ENCODE measurements at places on chromosomes 1 and 21. TPM values are rescaled to one million over a fixed set of nuclear protein-coding genes. Genes with fewer than 3 reads are reported as not detected.

DNA sequence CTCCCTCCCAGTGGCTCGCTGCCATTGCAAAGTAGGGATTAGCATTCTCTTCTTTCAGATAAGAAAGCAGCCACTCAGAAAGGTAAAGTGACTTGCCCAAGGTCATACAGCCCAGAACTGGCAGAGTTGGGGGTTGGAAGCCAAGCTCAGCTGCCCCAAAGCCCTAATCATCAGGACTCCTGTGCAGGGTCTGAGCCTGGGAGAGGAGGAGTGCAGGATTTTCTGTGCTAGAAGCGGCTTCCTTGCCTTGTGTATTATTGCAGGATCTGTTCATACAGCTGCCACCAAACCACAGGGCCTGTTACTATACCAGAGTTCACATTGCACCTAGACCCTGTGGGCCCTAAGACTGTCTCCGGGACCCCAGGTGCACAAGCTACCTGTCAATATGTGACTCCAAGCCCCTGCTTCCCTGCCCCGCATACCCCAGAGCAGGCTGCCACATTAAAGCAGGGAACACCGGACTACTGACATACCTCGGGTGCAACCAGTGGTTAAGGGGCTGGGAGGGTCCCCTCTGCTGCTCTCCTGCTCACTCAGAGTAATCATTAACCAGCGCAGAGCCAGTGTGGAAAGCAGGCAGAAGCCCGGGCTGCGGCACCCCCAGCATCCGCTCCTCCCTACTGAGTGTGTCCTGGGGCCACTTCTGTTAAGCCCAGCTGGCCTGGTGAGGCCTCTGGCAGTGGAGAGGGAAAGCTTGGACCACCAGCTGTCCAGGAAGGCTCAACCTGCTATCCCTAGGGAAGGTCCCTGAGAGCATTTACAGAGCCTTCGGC lies 15.8 kb downstream of the HSPG2 start:
- no peaks in the 10 kb centered on the region for H3K27me3 ChIP-seq
- no peaks in the 10 kb centered on the region for H3K4me1 ChIP-seq
- H3K4me3 ChIP-seq: no peak overlapping the region
- no peak for DNase-seq

Gene PDC
- total RNA-seq: not detected

GRCh38 chr21:29582855-29583254 lies 284.1 kb downstream of the BACH1 start:
- H3K36me3 ChIP-seq: no peaks in the 10 kb centered on the region
- no peaks in the 10 kb centered on the region for H3K27me3 ChIP-seq
- DNase-seq: no peak
- no peak overlapping the region for H3K27ac ChIP-seq
- no peaks in the 10 kb centered on the region for H3K4me1 ChIP-seq

GRCh38 chr1:234234199-234234598 lies 139.1 kb upstream of the COA6 start:
- H3K27ac ChIP-seq: no peak overlapping the region
- H3K4me1 ChIP-seq: peaks cover 15% of the 10 kb centered on the region

DNA sequence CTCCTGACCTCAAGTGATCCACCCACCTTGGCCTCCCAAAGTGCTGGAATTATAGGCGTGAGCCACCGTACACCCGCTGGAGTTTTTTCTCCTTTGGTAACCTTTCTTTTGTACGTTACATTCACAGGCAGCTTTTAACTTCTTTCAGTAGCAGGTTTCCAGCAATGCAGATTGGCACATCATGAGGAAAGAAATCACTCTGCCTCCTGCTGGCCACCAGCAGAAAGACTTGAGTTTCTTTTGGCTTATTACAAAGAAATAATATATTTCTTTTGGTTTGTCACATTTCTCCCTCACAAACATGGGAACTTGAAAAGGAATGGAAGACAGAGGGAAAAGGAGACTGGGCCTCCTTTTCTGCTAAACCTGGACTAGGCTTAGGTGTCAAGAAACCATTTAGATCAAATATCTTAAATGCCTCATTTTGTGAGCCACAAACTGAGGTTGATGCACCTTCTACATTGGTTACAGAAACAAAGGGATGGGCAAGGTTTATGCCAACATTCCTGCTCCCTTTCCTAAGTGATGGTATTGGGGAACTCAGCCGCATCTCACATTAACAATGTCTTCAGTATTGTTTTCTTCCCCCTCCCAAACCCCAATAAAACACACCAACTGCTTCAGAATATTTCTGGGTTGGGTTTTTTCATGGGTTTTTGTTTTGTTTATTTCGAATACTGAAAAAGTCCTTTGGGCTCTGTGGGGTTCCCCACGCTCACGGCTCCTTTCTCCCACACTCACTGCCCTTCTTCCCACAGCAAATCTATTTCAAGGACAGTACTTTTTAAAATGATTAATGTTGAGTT lies 7.7 kb downstream of the ENSA start:
- peak overlapping the region; percentile 75 for H3K4me3 ChIP-seq
- H3K4me1 ChIP-seq: peaks cover 77% of the 10 kb centered on the region
- peaks cover 44% of the 10 kb centered on the region for H3K36me3 ChIP-seq
- peak overlapping the region; percentile 95 for H3K27ac ChIP-seq
- H3K27me3 ChIP-seq: no peaks in the 10 kb centered on the region

GRCh38 chr1:115726161-115726560 lies 42.4 kb downstream of the CASQ2 start:
- H3K4me3 ChIP-seq: no peak overlapping the region
- no peaks in the 10 kb centered on the region for H3K27me3 ChIP-seq
- no peak overlapping the region for H3K27ac ChIP-seq
- H3K4me1 ChIP-seq: no peaks in the 10 kb centered on the region
- no peak for DNase-seq

DNA sequence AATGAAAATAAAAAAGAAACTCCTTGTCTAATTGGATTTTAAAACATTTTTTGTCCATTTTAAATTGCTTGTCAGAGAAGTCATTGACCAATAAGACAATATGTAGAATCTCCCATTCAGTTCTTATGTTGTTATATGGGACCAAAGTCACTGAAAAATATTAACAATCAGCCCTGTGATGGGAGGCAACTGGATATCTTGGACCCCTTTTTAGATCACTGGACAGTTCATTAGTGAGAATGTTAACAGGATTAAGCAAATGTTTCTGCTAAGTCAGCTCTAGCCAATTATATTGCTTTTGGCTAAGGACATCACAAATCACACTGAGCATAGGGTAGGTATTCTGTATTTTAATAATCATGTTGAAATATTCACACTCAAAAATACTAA lies 609.1 kb upstream of the USP24 start:
- H3K4me3 ChIP-seq: no peak overlapping the region
- H3K36me3 ChIP-seq: no peaks in the 10 kb centered on the region

Gene CGN
- total RNA-seq: 1.9 TPM

Gene TSPAN2
- total RNA-seq: 2.1 TPM

- no peak overlapping the region for H3K27ac ChIP-seq
- H3K4me1 ChIP-seq: no peaks in the 10 kb centered on the region
- H3K4me3 ChIP-seq: no peak overlapping the region
- no peaks in the 10 kb centered on the region for H3K36me3 ChIP-seq
Measured at GRCh38 chr1:53519421-53519820, 60.2 kb downstream of the DMRTB1 start.

GRCh38 chr21:32941263-32941662 lies 84.5 kb upstream of the OLIG2 start:
- no peak for DNase-seq
- H3K36me3 ChIP-seq: no peaks in the 10 kb centered on the region
- no peaks in the 10 kb centered on the region for H3K4me1 ChIP-seq
- H3K27me3 ChIP-seq: no peaks in the 10 kb centered on the region

Gene ZNF648
- total RNA-seq: 0.07 TPM

Gene USH2A
- not detected for total RNA-seq

Gene BRDT
- not detected for total RNA-seq

DNA sequence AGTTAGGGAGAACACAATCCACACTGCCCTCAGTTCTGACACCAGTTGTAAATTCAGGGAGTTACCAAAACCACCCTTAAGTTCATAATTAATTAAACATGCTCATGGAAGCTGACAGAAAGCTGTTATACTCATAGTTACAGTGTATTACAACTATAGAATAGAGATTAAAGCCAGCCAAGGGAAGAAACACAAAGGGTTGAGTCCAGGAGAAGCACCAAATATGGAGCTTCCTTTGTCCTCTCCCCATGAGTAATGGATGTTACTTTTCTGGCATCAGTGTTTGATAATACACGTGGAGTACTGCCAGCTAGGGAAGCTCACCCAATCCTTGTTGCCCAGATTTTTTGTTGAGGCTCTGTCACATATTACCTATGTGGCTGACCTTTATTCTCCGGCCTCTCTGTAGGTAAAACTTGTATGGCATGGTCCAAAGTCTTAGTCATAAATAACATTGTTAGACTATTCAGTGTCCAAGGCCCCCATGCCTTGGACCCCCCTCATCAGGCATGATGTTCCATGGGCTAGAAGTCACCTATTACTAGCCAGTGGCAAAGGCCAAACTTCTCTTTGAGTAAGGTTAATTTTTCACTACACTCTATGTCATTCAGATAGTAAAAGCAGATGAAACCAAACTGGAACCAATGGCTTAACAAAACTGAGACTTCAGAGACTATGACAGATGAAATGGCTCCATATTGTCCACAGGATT lies 175.7 kb downstream of the GPR52 start:
- no peak overlapping the region for H3K4me3 ChIP-seq
- no peaks in the 10 kb centered on the region for H3K27me3 ChIP-seq
- H3K27ac ChIP-seq: no peak overlapping the region
- H3K4me1 ChIP-seq: no peaks in the 10 kb centered on the region

DNA sequence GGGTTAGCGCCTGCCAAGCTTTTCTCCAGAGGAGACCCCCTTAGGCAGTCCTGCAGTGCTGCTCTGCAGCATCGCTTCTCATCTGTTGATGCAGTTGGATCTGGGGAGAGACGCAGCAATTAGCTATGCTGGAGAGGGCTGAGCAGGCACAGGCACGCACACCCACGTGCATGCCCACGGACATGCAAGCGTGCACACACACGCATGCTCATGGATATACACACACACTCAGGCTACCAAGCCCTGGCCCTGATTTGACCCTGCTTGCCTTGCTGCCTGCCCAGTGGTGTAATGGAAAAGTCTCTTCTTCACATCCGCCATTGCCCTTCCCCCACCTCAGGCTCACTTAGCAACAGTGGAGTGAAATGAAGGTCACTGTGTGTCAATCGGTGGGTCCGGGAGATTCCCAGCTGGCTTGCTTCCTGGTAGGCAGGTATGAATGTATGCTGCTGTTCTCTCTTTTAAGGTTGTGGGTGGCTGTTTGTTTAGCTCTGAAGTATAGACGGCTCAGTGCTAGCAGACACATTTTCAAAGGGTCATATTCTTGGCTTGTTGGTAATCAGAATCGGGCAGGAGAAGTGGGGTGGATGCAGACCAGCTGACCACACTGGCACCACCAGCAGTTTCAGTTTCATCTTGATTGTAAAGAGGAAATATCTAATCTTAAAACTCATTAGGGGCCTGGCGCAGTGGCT lies 9.5 kb downstream of the ATP1B1 start:
- H3K27ac ChIP-seq: no peak overlapping the region
- H3K4me3 ChIP-seq: no peak overlapping the region
- no peak for DNase-seq
- peaks cover 17% of the 10 kb centered on the region for H3K4me1 ChIP-seq
- no peaks in the 10 kb centered on the region for H3K27me3 ChIP-seq
- peaks cover 3% of the 10 kb centered on the region for H3K36me3 ChIP-seq

DNA sequence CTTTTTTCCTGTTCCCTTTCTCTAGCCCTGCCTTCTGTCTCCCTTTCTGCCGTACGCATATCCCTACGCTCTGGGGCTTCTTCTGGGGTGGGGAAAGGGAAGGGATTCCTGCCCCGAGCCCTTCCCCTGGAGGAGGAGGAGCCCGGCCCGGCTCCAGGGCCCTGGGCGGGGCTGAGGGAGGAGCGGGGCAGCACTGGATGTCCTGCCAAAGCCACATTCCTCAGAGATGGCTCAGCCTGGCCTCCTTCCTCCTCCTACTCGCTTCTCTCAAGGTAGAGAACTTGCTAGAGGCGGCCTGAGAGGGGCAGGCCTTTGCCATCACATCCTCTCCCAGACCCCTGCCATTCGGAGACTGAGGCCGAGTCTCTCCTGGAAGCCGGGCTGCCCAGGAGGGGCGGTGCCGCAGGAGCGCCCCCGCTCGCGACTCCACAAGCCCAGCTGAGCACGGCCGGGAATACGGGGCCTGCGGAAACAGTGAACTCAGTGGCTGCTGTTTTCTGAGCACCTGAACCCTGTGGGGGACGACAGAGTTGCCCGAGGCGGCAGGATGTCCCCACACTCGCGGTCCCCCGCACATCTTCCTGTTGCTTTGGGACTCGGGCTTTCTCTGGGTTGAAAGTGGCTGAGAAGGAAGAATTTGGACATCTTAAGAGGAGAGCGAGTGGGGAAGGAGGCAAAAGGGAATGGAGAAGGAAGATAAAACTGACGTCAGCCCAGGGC lies 12.2 kb downstream of the ADAMTSL4 start:
- DNase-seq: peak; percentile 79
- peaks cover 62% of the 10 kb centered on the region for H3K4me1 ChIP-seq
- H3K27me3 ChIP-seq: no peaks in the 10 kb centered on the region
- peaks cover 2% of the 10 kb centered on the region for H3K36me3 ChIP-seq

GRCh38 chr1:91754348-91754747 lies 131.6 kb downstream of the TGFBR3 start:
- peaks cover 62% of the 10 kb centered on the region for H3K4me1 ChIP-seq
- H3K27ac ChIP-seq: peak overlapping the region; percentile 84
- no peaks in the 10 kb centered on the region for H3K27me3 ChIP-seq
- DNase-seq: peak; percentile 57

GRCh38 chr1:205453466-205453865 lies 2.4 kb downstream of the BLACAT1 start:
- no peaks in the 10 kb centered on the region for H3K36me3 ChIP-seq
- H3K27ac ChIP-seq: no peak overlapping the region
- H3K4me1 ChIP-seq: peaks cover 16% of the 10 kb centered on the region
- no peak overlapping the region for H3K4me3 ChIP-seq

- DNase-seq: no peak
- no peak overlapping the region for H3K27ac ChIP-seq
- H3K27me3 ChIP-seq: no peaks in the 10 kb centered on the region
- H3K36me3 ChIP-seq: peaks cover 6% of the 10 kb centered on the region
Measured at GRCh38 chr1:235758931-235759330, 107.8 kb downstream of the LYST start.

DNA sequence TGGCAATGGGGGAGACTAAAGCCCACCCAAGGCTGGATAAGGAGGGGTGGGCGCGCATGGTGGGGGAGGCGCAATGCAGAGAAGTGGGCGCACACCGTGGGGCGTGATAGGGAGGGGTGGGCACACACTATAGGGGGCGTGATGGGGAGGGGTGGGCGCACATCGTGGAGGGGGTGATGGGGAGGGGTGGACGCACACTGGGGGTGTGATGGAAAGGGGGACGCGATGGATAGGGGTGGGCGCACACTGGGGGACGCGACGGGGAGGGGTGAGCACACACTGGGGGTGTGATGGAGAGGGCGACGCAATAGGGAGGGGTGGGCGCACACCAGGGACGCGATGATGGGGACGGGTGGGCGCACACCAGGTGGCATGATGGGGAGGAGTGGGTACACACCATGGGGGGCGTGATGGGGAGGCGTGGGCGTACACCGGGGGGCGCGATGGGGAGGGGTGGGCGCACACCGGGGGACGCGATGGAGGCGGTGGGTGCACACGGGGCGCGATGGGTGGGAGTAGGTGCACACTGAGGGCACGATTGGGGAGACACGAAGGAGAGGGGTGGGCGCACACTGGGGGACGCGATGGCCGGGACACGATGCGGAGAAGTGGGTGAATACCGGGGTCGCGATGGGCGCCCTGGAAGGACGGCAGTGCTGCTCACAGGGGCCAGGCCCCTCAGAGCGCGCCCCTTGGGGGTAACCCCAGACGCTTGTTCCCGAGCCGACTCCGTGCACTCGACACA lies 929 bp downstream of the SUMO3 start:
- H3K36me3 ChIP-seq: peaks cover 11% of the 10 kb centered on the region

All from activated T-cell treated with anti-CD3 and anti-CD28 coated beads, Interleukin-2, amount 50 U/mL, for 72 hours (primary cell).